ENCODE measurements at places on chromosomes 3 and 15.

DNA sequence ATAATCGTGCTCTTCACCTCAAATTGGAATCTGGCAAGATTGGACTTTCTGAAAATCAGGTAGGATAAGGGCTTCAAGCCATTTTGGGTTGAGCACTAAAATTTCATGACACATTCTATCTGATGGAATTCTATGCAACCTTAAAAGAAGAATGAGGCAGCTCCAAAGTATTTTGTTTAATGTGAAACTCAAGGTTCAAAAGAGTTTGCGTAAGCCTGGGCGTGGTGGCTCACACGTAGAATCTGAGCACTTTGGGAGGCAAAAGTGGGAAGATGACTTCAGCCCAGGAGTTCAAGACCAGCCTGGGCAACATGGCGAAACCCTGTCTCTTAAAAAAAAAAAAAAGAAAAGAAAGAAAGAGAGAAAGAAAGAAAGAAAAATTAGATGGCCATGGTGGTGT, 3.6 kb upstream of the PLA1A start:
- no peak for DNase-seq

DNA sequence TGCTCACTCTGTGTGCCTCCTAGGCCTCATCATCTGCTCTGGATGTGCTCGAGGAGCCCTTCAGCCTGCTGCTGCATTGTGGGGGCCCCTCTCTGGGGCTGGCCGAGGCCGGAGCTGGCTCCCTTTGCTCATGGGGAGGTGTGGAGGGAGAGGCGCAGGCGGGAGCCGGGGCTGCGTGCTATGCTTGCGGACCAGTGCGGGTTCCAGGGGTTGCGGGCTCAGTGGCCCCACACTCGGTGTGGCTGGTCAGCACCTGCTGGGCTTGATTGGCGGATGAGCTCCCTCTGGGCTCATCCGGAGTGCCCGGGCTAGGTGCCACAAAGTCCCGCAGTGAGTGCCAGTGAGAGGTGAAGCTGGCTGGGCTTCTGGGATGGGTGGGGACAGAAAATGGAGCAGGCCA, 264.2 kb downstream of the SI start:
- DNase-seq = no peak

- no peak for DNase-seq
Observed at GRCh38 chr3:100554373-100554676, 55.1 kb upstream of the ADGRG7 start.

GRCh38 chr15:57403566-57404325, 27.4 kb downstream of the CGNL1 start:
- DNase-seq = no peak

- DNase-seq = no peak
Observed at GRCh38 chr15:25545017-25545416, 106.2 kb upstream of the UBE3A start.

DNA sequence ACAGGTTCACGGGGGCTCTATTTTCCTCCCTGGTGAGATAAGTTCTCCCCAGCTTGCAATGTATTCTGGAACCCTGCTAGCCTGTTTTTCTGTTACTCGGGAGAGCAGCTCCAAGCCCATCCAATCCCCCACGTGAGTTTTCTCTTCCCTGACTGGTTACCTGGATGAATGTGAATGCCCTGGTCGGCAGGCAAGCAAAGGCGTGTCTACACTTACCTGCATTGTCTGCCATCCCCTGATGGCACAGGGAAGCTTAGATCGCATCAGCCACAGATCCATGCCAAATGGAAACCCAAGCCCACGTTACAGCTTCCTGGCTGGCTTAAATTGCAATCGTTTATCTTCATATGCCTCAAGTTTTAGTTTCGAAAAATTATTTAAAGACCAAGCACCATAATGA, 149.9 kb downstream of the FOXP1 start:
- DNase-seq = no peak

- no peak for DNase-seq
Observed at GRCh38 chr15:90596943-90597342, 67.2 kb downstream of the CRTC3 start.

DNA sequence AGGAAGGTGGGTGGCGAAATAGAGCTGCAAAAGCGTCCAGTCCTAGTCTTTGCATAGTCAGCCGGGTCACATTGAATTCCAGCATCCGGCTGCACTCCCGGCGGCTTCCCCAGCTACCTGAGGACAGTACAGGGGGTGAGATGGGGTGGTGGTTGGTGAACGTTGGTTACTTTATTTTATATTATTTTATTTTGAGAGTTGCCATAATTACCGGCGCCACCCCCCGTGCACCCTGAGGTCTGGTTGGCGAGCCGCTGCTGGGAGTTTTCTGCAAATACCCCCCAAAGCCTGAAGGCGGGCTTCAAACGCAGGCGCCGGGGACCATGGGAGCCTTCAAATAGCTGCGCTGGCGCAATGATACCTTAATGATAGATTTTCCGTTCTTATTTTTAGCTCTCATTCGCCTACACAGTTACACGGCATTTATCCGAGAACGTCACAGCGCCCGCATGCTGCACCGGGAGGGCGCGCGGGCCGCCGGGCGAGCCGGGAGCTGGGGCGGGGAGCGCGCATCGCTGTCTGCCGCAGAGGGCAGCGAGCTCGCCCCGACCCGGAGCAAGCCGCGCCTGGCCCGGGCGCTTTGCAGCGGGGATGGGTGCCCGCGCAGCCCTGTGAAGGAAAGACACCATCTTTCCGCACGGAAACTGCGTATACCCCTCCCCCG, 756 bp upstream of the RASGRF1 start:
- DNase-seq = no peak

GRCh38 chr3:53240989-53241972, 14.5 kb downstream of the TKT start:
- no peak for DNase-seq

- DNase-seq = no peak
Observed at GRCh38 chr3:154496978-154497377, 67.0 kb upstream of the GPR149 start.

DNA sequence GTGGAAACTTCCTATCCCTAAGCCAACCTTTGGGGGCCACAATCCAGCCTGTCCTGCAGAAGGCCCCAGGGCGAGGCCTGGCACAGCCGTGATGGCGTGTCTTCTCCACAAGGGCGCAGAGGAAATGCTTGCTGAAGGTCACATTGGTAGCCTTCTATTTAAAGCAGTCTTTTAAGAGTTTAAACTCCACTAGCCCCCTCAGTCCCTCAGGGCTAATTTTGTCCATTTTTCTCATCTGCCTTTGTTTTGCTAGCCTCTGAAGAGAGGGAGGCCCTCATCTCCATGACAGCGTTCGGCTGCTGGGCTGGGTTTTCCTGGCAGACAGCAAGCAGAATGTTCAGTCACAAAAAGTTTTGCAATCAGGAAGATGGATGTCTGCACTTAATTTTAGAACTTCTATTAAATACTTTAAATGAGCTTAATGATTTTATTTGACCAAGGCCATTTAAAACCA, 40.8 kb downstream of the RARB start:
- DNase-seq = no peak

GRCh38 chr3:162292409-162292808, 795.8 kb downstream of the OTOL1 start:
- no peak for DNase-seq

GRCh38 chr15:38226608-38227266, 25.9 kb upstream of the SPRED1 start:
- DNase-seq = no peak

- DNase-seq = no peak
Observed at GRCh38 chr15:92451225-92451825, 57.6 kb downstream of the ST8SIA2 start.

DNA sequence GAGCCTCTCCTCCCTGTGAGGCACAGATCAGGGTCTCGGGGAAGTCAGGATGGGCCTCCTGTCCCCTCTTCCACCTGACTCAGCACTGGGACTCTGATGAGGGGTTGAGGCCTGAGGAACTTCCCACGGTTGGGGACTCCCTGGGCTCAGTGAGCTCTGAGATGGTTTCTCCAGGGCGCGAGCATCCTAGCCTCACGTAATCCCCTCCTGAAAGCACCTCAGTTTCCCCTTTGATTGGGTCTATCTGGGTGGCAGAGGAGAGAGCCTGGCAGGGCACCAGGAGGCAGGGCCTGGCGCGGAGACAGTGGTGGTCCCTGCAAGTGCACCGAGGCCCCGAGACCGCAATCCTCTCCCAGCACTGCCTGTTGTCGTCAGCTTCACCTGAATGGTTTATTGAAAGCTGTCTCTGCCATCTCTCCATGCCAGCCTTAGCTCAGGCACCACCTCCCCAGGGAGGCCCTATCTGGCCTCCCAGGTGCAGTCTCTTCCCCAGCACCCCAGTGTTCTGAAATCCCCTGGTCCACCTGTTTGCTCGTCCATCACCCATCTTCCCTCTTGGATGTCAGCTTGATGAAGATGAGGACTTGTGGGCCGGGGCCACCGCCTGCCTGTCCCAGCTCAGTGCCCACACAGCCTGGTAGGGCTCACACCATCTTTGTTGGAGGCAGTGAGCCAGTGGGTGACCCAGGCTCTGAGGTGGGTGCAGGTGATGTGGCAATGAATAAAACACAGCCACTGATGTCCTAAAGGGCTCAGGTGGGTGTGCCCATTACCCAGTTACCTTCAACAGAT, 52.2 kb upstream of the PCSK6 start:
- no peak for DNase-seq

DNA sequence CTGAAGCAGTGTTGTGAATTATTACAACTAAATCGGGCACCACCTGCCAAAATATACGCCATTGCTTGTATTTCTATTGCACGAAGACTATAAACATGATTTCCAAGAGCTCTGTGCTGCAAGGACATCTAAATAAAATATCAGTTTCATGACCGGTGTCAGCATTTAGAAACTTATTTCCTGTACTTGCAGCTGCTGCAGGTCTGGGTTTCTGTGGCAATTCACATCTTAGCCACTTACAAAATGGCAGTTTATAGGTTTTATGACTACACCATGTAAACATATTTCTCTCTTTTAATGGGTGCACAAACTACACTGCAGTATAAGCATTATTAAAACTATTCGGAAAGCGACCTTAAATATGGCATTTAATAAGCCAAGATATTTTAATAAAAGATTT, 359.4 kb downstream of the VPS13C start:
- no peak for DNase-seq

GRCh38 chr3:172333042-172333377, 115.2 kb downstream of the GHSR start:
- DNase-seq = no peak

DNA sequence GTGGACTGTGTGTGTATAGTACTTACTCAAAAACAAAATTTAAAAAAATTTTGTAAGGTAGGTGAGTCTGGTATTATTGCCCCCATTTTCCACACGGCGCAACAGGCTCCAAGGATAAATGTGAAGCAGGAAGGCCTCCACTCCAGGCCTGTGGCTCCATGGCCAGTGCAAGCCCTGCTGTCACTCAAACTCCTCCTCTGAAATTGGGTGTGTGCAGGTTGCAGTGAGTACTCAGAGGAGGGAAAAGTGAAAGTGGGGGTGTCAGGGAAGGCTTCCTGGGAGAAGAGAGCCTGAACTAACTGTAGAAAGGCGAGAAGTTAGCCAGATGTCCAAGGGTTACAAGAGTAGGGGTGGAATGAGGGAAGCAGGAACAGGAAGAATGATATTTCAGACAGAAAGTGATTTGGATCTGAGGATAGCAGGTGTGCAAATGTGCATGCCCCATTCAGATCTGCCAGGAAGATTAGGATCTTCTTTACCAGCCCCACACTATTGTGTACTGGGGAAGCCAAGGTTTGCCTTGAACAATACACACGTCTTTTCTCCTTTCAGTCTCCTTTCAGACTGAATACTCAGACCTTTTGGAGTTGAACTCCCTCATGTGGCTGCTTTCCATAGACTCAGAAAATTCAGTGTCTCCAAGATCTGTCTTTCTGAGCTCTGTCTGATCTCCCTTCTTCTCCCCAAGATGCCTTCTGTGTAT, 48.7 kb upstream of the RYK start:
- DNase-seq = no peak

DNA sequence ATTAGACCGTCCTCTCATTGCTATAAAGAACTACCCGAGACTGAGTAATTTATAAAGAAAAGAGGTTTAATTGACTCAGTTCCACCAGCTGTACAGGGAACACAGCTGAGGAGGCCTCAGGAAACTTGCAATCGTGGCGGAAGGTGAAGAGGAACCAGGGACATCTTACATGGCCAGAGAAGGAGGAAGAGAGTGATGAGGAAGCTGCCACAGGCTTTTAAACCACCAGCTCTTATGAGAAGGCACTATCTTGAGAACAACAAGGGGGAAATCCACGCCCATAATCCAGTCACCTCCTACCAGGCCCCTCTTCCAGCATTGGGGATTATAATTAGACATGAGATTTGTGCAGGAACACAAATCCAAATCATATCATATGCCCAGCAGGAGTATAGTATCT, 138.5 kb downstream of the ALCAM start:
- DNase-seq = no peak

GRCh38 chr3:127589600-127590281, 792 bp downstream of the TPRA1 start:
- DNase-seq = no peak

GRCh38 chr15:83322061-83322460, 37.6 kb upstream of the BNC1 start:
- no peak for DNase-seq

GRCh38 chr3:102059145-102059943, 210.0 kb downstream of the NFKBIZ start:
- no peak for DNase-seq

DNA sequence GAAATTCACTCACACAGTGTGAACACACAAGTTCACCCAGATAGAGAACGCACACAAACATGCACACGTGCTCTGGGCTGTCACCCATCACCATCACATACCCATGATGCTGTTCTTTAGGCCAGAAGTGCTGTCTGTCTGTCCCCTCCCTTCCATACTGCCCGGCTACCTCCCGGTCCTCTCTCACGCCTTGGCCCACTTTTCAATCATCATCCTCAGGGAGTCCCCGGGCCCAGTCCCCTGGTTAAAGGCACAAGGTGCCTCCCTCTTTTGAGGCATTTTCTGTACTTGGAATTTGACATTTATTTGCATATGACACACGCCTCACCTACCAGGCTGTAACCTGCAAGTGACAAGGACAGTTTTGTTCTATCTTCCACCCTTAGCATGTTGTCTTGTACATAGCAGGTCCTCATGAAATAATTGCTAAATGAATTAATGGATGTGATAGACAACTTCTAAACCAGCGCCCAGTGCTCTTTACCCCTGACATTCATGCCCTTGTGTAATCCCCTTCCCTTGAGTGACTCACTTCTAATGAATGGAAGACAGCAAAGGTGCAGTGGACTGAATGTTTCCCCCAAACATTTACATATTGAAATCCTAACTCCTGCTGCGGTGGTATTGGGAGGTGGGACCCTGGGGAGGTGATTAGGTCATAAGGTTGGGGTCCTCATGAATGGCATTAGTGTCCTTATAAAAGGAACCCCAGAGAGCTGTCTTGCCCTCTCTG, 73.9 kb upstream of the ADPGK start:
- DNase-seq = no peak

DNA sequence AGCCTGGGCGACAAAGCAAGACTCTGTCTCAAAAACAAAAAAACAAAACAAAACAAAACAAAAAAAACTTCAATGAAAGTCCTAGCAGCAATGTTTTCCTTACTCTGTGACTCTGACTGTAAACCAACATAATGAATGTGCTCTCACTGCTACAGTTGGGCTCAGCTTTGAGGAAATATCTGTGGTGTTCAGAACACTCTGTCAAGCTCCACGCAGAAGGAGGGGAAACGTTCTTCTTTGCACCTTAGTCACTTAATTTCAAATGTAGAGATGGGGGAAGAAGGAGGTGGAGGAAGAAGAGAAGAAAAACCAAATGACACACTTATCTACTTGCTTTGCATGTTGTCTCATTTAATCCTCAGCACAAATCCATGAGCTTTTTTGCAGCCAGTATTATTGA, 107.1 kb upstream of the UBE3A start:
- no peak for DNase-seq

All from stimulated activated CD8-positive, alpha-beta memory T cell treated with anti-CD3 and anti-CD28 coated beads, Interleukin-2, amount 100 ng/mL, for 48 hours (primary cell).